Karpas-422 (cell line): ENCODE measurements at places on chromosomes 3 and 15. TPM values are rescaled to one million over a fixed set of nuclear protein-coding genes. Genes with fewer than 3 reads are reported as not detected.

Gene SLC35A5
- 17.1 and 87.4 TPM in 2 replicates for total RNA-seq

Gene WDR6
- total RNA-seq, result 82.1 and 110 TPM in 2 replicates

Gene ALPK3
- under 0.01 and 0.07 TPM in 2 replicates for total RNA-seq

Gene TM6SF1
- not detected in 2 replicates for total RNA-seq

Gene LDHAL6B
- not detected in 2 replicates for total RNA-seq

Gene LINS1
- 8.2 and 31.7 TPM in 2 replicates for total RNA-seq

Gene KCNMB3
- 17.1 and 28.3 TPM in 2 replicates for total RNA-seq

Gene GOLGA6A
- total RNA-seq, result not detected in 2 replicates

Gene DNAH1
- total RNA-seq, result 2.9 and 8.3 TPM in 2 replicates

Gene BNIP2
- total RNA-seq, result 83.0 and 93.4 TPM in 2 replicates
